Stimulated activated CD4-positive, alpha-beta T cell treated with anti-CD3 and anti-CD28 coated beads, Interleukin-4, amount 100 ng/mL, for 4 hours (primary cell): ENCODE measurements at places on chromosomes 7 and 10.

- DNase-seq, result peak; percentile 65
Measured at GRCh38 chr7:99143853-99144672, at the start of gene SMURF1. TSS of gene SMURF1 (minus strand) at chr7:99144108. CDS start at chr7:99143780, 328 bp downstream.

- no peak for DNase-seq
Measured at GRCh38 chr7:2688409-2689342, 674 bp downstream of the AMZ1 start.

DNA sequence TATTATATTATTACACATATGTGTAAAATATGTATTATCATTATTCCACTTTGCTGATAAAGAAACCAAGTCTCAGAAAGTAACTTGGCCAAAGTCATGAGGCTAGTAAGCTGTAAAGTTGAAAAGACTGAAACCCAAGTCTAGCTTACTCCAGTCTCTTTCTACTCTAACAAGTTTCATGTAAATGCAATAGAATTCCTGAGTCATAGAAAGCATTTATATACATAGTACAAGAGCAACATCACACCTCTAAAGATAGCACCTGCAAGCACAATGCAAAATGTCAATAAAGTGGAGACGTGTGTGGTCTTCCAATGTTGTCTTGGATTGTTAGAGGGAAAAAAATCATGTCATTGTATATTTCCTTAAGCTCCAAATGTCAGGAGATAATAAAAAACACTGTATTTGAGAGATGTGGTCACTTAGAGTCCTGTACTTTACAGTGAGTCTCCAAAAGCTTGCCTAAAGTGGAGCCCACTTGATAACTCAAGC is 430.3 kb upstream of the NRP1 start:
- no peak for DNase-seq

DNA sequence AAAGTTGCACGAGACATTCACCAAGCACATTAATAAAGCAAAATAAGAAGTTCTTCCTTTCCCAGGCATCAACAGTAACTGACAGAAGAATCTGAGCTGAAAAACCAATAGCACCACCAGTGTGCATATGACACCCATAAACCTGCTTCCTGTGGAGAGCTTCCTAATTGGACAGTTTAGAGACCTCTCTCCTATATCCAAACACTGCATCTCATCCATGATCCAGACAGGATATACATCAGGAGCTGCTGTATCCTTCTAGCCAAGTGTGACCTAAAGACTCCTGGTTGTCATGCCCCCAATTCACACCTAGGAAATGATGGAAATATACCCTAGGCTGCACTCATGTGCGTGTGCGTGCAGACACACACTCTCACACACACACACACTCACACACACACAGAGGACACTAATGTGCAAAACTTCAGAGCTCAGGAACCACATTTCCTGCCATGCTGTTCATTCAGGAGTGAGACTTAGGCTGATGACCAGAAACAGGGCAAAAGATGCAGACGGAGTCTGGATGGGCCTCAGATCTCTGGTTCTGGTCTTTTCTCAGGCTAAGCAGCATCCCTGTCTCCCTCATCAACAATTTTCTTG is 58.0 kb downstream of the MAP3K8 start:
- no peak for DNase-seq

- no peak for DNase-seq
Measured at GRCh38 chr10:69885379-69886013, 83.8 kb downstream of the COL13A1 start.

GRCh38 chr10:7410301-7410861 is 453 bp downstream of the SFMBT2 start:
- DNase-seq, result peak; percentile 33

DNA sequence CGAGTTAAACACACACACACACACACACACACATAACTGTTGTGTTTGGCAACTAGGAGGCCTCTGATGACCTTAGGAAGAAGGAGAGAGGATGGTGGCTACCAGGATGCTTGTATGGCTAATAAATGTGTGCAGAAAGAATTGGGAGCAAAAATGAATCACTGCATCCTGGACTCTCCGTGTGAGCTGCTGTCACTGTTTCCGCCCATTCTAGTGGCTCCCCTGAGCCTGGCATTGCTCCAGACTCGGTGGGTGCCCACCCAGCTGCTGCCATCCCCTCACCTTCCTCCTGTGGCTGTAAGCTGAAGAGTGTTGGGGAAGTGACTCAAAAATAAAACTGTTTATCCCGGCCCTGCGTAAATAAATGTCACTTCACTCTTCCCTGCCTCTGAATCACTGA is 149.5 kb upstream of the MINDY3 start:
- DNase-seq, result no peak

DNA sequence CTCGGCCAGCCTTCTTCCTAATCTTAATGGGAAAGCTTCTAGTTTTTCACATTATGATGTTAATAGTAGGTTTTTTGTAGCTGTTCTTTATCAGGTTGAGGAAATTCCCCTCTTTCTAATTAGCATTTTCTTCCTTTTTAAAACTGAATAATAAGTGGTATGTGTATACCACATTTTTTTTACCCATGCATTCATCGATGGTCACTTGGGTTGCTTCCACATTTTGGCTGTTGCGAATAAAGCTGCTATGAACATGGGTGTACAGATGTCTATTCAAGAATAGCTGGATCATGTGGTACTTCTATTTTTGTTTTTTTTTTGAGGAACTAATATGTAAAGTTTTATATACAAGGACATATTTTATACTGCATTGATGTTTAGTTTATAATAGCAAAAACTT is 44.3 kb downstream of the NRF1 start:
- DNase-seq, result no peak

DNA sequence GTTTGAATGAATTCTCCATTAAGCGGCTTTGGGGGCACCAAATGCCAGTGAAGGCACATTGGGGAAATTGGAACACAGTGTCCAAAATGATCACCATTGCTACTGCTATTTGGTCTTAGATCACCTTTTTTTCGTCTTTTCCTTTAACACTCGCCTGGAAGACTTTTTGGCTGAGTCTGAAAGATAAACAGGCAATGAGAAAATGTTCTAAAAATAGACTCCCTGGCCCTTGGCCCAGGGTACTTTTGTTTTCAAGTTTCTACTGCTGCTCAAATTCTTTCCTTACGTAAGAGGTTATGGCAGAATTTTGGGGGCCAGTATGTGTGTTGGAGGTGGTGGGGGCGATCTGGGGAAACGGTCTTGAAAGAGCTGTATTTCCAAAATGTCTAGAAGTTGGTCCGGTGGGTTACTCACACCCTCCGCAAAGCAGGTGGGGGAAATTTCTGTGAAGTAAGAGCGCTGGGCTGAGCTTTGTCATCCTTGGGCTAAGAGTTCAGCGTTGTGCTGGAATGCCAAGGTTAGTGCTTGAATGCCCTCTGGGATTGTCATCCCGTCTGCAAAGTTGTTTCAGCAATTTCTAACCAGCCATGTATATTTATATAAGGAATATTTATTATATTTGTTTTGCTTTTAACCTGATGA is 1.3 kb upstream of the ITPRIP start:
- no peak for DNase-seq

DNA sequence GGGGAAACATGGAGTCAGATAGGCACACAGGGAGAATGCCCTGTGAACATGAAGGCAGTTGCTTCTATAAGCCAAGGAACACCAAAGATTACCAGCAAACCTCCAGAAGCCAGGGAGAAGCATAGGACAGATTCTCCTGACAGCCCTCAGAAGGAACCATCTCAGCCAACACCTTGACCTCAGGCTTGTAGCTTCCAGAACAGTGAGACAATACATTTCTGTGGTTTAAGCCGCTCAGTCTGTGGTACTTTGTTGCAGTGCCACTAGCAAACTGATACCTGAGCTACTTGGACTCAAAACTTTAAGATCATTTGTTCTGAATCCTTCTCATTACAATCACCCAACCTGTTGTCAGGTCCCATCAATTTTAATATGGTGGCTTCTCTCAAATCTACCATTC is 31.2 kb downstream of the ABLIM1 start:
- DNase-seq, result no peak

DNA sequence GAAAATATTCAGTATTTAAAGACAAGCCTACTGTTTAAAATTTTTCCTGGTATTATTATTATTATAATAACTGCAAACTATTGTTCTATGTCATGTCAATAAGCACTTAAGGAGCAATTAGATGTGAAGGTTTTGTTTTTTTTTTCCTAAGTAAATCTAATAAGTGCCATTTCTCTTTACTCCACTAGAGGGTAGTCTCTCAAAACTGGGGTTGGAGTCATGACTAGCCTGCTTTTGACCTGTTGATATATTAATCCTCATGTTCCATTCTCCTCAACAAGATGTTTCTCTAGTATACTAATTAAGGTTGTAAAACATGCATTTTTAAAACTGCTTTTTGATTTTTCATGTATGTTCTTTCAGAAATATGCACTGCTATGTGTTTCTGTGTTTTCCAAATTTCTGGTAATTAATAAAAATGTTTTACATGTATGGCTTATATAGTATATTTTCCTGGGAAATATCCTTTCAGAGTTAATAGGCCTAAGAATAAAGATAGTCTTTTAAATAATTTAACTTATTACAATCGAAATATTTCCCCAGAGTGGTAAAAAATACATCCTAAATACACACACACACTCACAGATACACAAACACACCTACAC is 1.0 kb upstream of the LRRN3 start:
- no peak for DNase-seq

GRCh38 chr7:142871260-142872105 is 14.1 kb downstream of the TRPV6 start:
- no peak for DNase-seq

GRCh38 chr10:5551531-5552375 is 27.0 kb downstream of the CALML3 start:
- peak; percentile 70 for DNase-seq

GRCh38 chr7:52838981-52839411 is 196.4 kb upstream of the POM121L12 start:
- no peak for DNase-seq

- DNase-seq, result no peak
Measured at GRCh38 chr10:120075349-120075748, 182.8 kb downstream of the SEC23IP start.

DNA sequence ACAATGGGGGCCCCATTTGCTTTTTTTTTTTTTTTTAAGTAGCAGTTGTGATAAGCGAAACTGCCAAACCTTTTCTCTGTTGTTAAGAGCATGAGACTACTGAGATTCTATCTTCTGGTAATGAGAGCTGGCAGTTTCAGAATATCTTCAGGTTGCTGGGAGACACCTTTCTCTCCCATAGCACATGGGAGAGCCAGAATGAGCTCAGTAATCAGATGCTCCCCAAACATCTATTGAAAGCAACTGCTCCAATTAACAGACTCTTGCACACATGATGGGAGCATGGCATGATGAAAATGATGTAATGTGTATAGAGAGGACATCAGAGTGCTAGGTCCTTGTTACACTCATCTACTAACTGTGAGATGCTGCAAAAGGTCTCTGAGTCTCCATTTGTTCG is 18.8 kb downstream of the MYO3A start:
- no peak for DNase-seq

DNA sequence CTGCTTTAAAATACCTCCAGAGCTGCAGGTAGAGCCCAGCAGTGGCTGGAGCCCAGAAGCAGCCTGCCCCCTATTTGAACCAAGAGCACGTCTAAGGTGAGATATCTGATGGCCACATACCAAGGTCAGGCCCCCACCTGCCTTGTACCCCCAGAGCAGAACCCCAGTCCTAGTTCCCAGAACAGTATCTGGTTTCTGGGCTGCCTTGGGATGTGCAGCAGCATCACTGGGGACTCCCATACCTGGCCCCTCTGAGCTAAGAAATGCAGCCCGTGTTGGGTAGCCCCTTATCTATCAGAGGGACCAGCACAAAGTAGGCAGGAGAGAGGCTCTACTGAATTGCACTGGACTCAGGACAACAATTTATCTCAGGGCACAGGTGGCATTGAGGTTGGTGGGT is 8.9 kb downstream of the SFTPD start:
- no peak for DNase-seq

DNA sequence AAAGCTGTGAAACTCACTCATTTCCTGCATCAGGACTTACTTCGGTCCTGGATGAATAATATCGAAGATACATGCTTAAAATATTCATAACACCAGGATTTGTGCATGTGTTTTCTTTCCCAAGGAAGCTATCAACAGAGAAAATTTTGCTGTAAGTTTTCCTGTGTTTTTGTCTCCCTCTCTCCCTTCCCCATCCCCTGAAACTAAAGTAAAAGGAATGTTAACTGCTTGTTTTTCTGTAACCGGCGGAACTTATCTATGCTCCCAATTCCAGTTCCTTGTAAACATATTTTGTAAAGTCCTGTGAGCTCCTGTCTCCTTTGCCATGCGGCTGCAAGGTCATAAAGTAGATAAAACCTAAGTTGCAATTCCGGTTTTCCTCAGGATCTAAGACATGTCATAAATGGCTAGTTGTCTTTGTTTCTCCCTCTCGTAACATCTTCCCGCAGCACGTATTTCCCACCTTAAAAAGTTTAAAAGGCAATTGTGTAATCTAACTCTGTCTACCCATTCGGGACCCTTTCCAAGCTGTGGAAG is 79.0 kb upstream of the POM121L12 start:
- no peak for DNase-seq

GRCh38 chr10:44745920-44746319 is 165.2 kb upstream of the TMEM72 start:
- no peak for DNase-seq

GRCh38 chr10:30231071-30231652 is 117.9 kb downstream of the MTPAP start:
- DNase-seq, result no peak

DNA sequence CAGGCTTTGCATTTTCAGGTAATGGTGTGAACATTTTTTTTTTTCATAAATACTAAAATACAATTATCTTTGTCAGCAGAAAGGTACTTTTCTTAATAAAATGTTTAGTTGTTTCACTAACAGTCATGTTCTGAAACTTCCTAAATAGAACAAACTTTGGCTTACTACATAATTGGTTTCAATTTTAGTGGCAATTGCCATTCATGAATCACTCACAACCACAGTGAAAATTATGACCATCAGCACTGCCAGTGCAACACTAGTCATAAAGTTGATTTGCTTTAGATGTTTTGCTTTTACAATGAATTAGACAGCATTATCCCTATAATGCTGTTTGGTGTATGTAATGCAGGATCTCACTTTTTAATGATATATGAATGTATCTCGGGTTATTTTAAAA is 297.6 kb upstream of the PLXDC2 start:
- no peak for DNase-seq

DNA sequence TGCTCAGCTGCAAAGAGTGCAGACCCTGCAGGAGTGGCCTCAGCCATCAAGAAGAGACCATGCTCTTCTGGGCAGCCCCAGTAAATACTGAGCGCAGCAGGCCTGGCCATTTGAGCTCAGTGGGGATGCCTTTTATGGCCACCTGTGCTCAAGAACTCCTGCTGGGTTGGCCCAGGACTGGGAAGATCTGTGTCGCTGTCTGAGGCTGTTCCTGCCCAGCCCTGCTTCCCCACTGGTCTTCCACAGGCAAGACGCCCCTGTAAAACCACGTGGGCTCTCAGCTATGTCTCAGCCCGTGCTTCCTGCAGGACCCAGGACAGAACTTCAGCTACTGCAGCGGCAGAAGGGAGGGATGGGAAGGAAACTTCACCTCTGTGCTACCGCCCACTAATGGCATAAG is 10.5 kb upstream of the PPIF start:
- no peak for DNase-seq
